Stimulated activated naive CD8-positive, alpha-beta T cell treated with anti-CD3 and anti-CD28 coated beads, Interleukin-15, Interleukin-2, amounts not matched to agents 100 U/mL and 50 U/mL, for 24 hours (primary cell): ENCODE measurements at places on chromosomes 5 and 9.

DNA sequence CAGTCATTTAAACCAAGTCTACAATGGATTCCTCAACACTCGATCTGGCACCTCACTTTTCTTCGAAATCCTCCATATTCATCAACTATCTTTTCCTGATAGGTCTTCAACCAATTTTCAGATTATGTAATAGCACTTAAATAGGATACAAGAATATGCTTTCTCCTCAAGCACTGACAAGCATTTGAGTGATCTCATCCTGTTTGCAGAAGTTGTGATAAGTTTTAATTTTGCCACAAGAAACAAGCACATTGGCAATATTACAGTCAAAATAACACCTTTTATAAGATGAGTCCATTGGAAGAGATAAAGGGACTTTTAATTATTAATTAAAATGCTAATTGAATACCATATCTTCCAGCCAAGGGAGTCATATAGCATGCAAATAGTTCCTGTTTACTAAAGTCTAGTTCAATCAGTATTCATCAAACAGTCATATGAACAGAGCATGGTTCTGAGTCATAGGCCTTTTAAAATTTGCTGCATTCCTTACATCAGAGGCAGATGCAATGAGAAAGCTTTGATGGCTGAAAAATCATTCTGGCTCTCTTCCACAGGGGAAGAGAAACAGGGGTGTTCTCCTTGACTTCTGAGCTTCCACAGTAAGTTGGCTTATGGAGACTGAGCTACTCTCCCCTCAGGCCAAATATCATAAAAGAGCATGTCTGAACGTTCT is 32.7 kb upstream of the ZCCHC9 start:
- no peak for DNase-seq

GRCh38 chr5:6453937-6454560 is 5.4 kb downstream of the UBE2QL1 start:
- DNase-seq: no peak

- no peak for DNase-seq
Measured at GRCh38 chr5:39015743-39016586, 58.2 kb downstream of the RICTOR start.

DNA sequence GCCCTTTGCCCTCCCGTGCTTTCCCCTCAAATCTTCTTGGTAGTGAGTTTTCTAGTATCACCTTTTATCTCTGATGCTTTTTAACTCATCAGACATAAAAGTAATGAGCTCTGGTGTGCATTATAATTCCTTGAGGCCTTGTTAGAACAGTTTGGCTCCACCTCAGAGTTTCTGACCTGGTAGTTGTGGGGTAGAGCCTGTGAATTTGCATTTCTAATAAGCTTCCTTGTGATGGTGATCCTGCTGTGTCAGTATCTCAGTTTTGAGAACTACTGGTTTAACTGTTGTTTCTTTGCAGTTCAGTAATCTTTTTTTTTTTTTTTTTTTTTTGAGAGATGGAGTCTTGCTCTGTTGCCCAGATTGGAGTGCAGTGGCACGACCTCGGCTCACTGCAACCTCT is 31.1 kb downstream of the UBE2D2 start:
- DNase-seq: no peak

DNA sequence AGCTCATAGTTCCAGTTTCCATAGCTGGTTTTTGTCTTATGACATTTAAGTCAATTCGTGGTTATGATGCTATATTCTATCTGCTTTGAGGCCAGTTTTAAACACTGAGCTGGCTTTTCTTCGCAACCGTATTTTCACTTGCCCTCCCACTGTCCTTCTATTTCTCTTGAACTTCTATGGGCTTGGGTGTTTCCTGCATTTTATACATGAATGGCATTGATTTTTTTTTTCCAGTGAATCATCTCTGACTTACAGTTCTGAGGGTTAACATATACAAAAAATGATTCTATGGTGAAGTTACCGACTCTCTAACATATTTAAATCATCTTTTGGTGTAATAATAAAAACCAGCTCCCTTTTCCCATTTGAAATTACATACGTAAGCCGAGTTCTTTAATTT is 88.2 kb downstream of the SREK1 start:
- no peak for DNase-seq

GRCh38 chr5:164763206-164763605 is 1257.8 kb downstream of the MAT2B start:
- DNase-seq: no peak

- no peak for DNase-seq
Measured at GRCh38 chr5:24555229-24555628, 89.5 kb downstream of the CDH10 start.

- DNase-seq: no peak
Measured at GRCh38 chr5:2128686-2129355, 246.1 kb upstream of the IRX4 start.

DNA sequence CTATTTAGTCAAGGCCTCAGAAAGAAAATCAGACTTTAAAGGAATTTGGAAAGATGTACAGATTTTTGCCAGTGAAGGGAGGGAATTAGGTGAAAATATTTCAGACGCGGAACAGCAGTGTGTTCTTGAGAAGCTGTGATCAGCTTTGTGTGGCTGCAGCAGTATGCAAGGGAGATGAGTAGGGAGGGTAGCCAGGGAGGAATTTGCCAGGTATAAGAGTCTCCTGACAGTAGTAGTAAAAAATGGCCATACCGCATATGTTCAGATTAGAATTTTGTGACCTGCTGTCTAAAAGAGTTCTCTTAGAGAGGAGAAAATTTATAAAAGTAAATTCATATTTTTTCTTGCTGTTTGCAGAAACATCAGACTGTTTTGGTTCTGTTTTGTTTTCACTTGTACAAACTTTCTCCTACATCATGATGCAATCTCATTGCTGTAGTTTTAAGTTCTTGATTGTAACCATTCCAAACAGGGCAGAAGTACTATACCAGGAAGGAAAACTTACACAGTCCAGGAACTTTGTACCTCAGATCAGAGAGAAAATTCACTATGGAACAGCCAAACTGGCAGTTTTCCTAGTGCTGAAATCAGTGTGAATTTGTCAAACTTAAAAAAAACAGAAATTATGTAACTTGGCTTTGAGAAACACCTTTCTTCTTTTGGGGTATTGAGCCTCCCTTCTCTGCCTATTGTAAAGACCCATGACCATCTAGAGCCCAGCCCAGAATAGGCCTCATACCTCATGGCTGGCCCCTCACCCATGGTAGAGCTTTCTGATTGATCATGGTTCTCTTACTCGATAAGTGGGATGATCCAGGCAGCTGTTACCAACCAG is 78.4 kb upstream of the NR3C1 start:
- DNase-seq: no peak

GRCh38 chr5:172891716-172892421 is 57.8 kb downstream of the ERGIC1 start:
- no peak for DNase-seq

DNA sequence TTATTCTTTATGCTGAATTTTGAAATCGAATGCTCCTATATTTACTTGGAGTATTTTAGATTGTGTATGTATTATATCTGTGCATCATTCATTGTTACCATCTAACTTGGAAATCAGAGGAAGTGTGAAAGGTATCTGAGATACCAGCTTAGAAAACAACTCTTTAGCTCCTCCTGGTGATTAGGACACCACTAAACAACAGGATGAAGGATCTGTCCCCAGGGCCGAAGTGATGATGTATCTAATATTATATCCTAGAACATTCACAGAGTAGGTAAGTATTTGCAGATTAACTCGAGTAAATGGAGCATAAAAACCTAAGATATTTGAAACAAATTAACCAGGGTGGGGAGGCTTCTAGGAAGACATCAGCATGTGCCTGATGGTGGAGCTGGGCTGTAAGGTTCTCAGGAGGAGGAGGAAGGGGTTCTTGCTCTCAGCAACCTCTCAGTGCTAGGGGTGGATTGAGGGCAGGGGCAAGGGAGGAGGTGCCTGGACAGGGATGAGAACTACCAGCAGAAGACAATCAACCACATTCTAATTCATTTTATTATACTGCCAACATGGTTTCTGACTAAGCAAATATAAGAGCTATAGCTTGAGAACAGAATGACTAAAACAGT is 2.6 kb upstream of the NFIL3 start:
- no peak for DNase-seq

- DNase-seq: no peak
Measured at GRCh38 chr5:94288937-94289336, 329.5 kb downstream of the KIAA0825 start.

DNA sequence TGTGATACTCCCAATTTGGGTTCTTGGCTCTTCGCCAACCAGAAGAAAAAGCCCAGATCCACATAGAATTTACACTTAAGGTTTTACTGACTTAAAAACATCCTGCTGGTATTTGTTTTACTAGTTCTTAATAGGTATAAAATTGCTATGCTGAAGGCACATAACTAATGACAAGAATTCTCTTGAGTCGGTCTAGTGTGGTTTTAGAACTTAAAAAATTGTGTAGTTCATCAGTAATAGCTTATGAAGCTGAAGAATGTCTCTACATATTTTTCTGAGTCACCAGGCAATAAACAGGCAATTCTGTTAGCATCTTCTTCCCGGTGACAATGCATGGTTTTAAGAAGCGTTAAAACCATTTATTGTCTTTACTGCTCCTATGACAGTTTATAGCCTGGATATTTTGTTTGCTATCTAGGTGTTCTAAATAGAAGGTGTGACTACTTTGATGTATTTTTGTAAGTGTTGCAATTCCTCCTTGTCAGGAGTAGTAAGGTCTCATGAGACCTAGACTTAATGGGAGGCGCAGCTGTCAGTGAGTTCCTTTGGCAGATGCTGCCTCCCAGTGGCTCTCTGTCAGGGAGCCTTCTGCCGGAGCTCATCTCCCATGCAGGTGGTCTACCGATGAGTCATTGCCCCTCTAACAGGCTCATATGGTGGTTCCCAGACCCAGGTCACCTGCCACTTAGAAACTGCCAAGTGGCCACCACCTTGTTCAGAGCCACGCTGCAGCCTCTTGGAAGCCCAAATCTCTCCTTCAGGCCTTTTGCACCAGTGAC is 173.8 kb downstream of the MAST4 start:
- DNase-seq: peak; percentile 4

- no peak for DNase-seq
Measured at GRCh38 chr5:61949054-61949678, 356.8 kb upstream of the KIF2A start.

DNA sequence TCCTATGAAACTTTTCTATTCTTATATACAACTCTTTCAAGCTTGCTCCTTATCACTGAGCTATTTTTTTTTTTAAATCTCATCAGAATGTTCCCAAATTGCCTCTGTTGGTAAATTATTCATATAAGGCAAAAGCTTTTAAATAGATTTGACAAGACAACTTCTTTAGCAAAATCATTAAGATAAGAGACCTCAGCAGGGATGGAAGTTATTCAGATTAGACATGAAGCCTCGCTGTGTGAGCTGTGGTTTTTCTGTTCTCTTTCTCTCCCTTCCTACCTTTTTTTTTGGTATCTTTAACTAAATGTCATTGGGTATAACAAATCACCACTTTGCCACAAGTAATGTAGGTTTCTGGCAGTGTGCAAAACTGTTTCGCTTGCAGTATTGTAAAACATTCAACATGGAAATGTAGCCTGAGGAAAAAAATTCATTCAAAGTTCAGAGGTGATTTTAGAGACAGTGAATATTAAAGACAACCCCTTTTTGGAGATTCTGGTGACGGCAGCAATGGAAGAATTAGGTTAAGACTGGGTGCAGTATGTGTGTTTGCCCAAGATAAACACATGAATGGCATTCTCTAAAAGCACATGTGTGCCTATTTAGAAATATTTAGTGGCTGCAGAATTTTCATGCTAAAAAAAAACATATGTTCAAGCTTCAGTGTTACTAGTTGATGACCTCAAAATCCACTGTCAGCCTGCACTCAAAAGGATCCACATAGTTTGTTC is 467.1 kb downstream of the ZNF608 start:
- DNase-seq: no peak

GRCh38 chr5:10265245-10266109 is 15.4 kb downstream of the CCT5 start:
- peak; percentile 13 for DNase-seq

GRCh38 chr9:113898596-113898995 is 22.5 kb downstream of the ZNF618 start:
- DNase-seq: no peak
